ENCODE measurements at places on chromosomes 6 and 20.

- no peak for DNase-seq
Observed at GRCh38 chr20:37316116-37316774, 26.8 kb downstream of the MANBAL start.

DNA sequence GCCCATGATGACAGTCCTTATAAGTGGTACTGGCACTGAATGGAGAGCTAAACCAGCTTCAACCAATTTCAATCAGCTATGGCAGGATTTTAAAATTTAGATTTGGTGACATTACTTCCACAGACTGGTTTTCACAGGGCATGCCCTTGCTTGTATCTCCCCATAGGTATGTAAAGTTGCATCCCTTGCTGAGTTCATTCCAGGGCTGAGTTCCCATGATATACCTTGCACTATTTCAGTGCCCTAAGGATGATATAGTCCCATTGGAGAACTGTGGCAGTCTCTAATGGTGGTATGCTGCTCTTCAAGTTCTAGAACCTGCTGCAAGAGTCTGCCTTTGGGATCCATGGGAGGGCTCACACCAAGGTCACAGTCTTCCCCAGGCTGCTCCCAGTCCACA is 232.7 kb upstream of the MOCS1 start:
- no peak for DNase-seq

DNA sequence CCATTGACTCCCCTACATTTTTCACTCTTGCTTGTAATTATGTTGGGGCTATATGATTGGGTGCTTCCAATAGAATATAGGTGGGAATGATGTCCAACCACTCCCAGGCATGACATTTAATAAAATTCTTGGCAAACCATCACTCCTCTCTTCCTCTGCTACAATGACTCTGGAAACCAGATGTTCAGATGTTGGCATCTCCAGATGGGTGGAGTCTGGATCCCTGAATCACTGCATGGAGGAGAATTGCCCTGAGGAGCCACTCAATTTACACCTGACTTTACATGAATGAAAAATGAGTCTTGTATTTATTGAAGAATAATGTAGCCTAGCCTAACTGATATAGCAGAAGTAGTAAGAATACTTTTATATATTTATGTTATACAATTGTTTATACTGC is 306.7 kb upstream of the SUPT3H start:
- no peak for DNase-seq

DNA sequence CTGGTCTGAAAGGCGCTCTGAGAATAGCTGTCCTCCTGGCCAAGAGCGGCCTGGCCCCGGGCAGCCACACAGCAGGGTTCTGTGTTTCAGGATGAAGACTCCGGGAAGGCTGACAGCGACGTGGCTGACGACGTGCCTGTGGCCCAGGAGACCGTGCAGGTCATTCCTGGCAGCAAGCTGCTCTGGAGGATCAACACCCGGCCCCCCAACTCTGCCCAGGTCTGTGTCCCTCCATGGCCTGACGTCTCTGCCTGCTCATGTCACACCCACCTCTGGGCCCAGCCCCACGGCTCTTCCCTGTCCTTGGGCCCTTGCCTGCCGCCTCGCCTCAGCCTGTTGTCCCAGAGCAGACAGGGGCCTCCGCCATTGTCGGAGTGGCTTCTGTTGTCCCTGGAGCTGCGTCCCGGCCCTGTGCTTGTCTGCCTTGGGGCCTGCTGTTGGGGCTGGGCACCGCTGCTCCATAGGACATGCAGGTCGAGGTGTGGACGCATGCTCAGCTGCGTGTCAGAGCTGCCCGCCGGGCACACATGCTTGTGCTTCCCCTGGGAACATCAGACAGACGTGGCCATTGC is 16.2 kb upstream of the ADRM1 start:
- DNase-seq, result no peak

DNA sequence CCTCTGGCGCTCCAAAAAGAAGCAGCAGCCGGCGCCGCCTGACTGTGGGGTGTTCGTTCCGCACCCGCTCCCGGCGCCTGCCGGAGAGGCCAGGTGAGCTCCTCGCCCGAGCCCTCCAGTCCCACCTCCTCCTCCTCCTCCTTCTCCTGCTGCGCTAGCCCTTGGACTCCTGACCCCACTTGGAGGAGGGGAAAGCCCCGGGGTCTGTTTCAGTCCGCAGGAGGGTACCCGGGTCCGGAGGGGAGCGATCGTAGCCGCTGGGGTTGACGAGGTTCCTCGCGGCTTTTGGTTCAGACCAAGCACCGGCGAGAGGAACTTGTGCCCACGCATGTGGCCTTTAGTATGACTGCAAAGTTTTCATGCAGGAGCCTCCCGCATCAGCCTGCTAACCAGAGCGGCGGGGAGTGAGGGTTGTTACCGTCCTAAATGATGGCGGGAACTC is 493 bp downstream of the CRYBG1 start:
- DNase-seq, result no peak

- DNase-seq, result no peak
Observed at GRCh38 chr20:15265581-15266309, 928.3 kb upstream of the FLRT3 start.

DNA sequence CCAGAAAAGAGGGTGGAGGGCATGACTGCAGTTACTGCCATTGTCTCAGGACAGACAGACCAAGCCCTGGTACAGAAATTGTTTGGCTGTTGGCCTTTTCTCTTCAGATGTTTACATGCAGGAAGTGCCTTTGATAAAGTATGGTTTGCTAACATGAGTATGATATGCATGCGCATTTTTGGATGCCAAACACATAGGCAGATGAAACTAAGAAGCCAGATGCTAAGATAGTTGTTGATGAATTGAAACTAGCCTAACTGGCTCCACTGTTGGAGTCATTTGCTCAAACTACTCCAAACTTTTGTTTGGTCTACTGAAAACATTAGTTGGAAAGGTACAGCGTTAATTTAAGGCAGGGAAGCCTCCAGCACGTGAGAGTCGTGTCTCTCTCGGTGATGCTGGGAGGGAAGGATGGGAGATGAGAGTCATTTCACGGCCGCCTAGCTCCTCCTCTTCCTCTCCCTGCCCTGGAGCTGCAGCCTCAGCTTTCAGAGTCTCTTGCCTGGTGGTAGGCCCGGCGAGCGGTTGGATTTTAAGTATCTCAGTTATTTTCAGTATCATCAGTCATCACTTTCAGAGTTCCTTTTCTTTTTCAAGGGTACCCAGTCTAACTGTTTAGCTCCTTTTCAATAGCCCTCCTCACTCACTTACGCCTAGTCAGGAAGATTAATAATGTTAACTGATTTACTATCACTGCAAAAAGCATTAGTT is 29.7 kb downstream of the RREB1 start:
- DNase-seq, result peak; percentile 62

GRCh38 chr6:20630617-20631548 is 96.6 kb downstream of the CDKAL1 start:
- peak; percentile 33 for DNase-seq

- DNase-seq, result peak; percentile 78
Observed at GRCh38 chr6:27836783-27837624, 75.2 kb downstream of the OR2B2 start.

- DNase-seq, result no peak
Observed at GRCh38 chr6:157236040-157236725, 87.1 kb downstream of the TMEM242 start.

DNA sequence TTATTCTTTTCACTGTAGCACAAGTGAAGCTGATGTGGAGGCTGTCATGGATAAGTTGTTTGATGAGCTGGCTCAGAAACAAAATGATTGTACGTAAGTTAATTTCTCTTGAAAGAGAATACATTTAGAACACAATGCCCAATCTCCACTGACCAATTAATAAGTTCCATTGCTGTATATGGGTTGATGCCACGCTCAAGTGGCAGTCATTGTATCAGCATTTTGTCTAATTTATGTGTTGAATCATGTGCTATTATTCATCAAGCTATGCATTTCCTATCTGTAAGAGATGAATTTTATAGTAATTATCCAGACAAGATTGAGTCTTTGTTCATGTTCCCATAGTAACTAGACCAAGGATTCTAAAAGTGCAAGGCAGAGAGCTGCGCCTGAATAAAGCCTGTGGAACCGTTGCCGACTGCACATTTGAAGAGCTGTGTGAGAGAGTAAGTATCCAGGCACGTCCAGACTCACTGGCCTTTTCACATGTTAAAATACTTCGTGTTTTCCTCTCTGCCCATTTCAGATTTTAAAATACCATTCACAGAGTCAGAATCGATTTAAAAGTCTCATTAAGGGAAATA is 83.8 kb upstream of the FOXO3 start:
- no peak for DNase-seq

- DNase-seq, result no peak
Observed at GRCh38 chr6:145865175-145865574, 50.6 kb upstream of the FBXO30 start.

DNA sequence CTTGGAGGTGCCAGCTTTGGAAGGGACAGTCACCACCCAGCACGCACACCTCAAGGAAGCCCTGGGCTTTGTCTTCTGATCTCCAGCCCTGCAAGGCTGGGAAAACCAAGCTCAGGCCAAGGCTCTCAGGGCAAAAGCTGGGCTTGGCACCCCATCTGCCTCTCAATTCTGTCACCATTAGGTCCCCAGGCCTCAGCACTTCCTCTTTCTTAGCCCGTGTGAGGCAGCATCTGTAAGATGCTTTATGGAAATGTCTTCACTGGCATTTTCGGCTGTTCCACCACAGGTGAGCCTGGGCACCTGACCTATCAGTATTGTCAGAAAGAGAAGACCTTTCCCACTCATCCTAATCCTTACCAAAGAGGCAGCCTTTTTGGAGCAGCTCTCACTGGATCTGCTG is 24.6 kb downstream of the GMEB2 start:
- DNase-seq, result no peak

DNA sequence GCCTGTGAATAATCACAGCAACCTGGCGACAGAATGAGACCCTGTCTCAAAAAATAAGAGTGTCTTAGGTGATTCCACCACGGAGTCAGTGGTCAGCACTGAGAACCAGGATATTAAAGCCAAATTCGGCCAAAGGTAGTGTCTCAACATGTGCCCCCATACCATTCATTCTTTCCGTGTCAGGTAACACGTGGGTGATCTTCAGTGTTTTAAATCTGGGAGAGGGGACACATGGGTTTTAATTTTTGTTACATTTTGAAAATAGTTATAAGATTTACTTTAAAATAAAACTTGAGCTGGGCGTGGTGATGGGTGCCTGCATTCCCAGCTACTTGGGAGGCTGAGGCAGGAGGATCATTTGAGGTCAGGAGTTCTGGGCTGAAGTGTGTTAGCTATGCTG is 59.0 kb downstream of the TFAP2C start:
- no peak for DNase-seq

DNA sequence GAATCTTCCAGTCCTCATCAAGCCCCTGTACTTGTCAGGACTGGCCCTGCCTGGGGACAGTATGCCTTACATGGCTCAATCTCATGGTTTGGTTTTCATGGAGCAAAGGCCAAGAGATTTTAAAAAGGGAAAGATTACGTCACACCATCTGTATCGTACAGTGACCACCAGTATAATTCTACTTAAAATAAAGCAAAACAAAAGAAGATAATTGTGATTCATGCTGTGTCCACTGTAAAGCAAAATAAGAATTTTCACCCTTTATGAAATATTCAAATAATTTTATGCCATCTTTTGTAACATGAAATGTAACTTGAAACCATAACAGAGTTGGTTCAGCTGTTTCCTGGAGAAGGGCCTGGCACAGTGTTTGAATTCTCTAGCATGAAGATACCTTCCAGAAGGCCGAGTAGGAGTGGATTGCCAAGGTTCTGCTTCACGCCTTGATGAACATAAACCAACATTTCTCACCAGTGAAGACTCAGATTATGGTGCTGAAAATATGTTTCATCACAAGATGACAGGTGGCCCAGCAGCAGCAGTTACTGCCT is 486.5 kb downstream of the RFPL4B start:
- no peak for DNase-seq

DNA sequence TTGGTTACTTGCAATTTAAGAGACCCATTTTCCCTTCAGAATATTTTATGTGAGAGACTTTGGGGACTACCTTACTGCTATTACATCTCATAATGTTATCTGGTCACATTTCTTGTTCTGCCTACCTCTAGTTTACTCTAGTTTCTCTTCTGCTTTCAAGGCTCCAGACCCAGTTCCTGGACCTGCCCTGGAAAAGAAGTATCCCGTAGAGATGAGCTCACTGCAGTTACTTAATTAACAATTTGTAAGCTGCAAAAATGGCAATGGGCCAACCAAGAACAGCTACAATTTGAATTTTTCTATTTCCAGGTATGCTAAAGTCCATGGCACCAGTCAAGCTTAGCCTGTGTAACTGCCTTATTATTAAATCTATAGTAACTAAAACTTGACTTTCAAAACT is 25.0 kb downstream of the TAB2 start:
- no peak for DNase-seq

GRCh38 chr6:47438481-47439347 is 38.9 kb upstream of the CD2AP start:
- DNase-seq, result no peak

DNA sequence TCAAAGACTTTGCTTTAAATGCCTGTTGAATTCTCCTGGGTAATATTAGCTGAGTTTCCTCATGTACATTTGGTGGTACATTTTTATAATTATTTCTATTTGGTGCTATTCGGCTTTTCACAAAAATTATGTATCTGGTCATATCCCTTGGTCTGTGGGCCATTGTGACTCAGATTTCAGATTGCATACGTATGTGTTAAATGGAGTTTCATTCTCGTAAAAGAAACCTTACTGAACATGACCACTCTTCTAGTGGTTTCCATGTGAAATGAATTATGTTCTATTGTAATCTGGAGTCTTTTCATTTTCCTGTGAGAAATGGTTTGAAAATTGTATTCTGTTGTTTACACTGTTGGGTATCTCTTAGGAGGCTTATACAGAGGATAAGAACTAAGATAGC is 386.2 kb upstream of the FLRT3 start:
- no peak for DNase-seq

GRCh38 chr20:59632541-59633113 is 28.3 kb downstream of the PHACTR3 start:
- no peak for DNase-seq

- DNase-seq, result no peak
Observed at GRCh38 chr20:32763202-32764004, 1.2 kb downstream of the DNMT3B start.

GRCh38 chr20:33881989-33882388 is 70.8 kb downstream of the CHMP4B start:
- no peak for DNase-seq

GRCh38 chr20:32168184-32168910 is 39.2 kb downstream of the PLAGL2 start:
- DNase-seq, result no peak

- no peak for DNase-seq
Observed at GRCh38 chr20:57999465-58000111, 228.9 kb downstream of the ANKRD60 start.

GRCh38 chr6:97702248-97702647 is 419.2 kb upstream of the MMS22L start:
- no peak for DNase-seq

- peak; percentile 72 for DNase-seq
Observed at GRCh38 chr20:1242530-1242929, 16.7 kb downstream of the RAD21L1 start.

GRCh38 chr6:157304899-157305663 is 18.2 kb downstream of the TMEM242 start:
- no peak for DNase-seq

DNA sequence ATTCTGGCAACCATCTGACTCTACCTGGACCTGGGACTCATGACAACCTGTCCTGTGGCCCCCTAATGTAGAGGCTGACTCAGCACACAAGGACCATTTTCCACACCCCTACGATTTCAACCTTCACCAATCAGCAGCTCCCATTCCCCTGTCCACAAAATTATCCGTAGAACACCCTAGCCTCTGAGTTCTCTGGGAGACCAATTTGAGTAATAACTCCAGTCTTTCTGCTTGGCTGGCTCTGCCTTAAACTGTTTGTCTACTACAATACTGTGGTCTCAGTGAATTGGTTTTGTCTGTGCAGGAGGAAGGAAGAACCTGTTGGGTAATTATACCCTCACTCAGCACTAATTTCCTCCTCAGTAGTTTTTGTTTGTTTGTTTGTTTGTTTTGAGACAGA is 99.3 kb upstream of the MRPS10 start:
- no peak for DNase-seq

Data from foreskin keratinocyte (primary cell).